ENCODE measurements at places on chromosomes 13 and 19. TPM values are rescaled to one million over a fixed set of nuclear protein-coding genes. Genes with fewer than 3 reads are reported as not detected.
A peak's percentile ranks its signal among the peaks of the same experiment; 100 is the strongest.

DNA sequence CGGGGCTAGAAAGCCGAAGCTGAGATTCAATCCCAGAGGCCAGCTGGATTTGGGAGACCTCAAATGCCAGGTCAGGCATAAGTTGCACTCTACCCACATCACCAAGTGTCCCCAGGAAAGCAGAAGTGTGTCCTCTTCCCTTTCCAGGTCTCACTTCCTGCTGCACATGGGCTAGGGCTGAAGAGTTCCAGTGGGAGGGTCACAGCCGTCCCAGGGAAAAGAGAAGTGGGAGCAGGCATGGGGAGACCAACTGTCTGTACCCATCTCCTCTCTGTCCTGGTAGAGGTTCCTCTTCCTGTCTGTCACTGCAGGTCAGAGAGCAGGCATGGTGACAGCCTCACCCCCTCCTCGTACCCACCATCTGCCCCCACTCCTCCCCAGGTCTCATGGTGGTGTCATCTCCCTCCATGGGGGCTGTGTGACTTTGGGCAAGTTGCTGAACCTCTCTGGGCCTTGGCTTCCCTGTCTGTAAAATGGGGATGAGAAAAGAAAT is 14.8 kb downstream of the AXL start:
- H3K27ac ChIP-seq = no peak overlapping the region
- peaks cover 3% of the 10 kb centered on the region for H3K4me1 ChIP-seq
- H3K36me3 ChIP-seq = peaks cover 2% of the 10 kb centered on the region
- H3K27me3 ChIP-seq = no peaks in the 10 kb centered on the region
- H3K4me3 ChIP-seq = no peak overlapping the region
- no peak for DNase-seq

- no peak overlapping the region for H3K4me3 ChIP-seq
- no peak for DNase-seq
- H3K27ac ChIP-seq = no peak overlapping the region
- H3K27me3 ChIP-seq = no peaks in the 10 kb centered on the region
Observed at GRCh38 chr13:84446972-84447639, 564.8 kb upstream of the SLITRK1 start.

GRCh38 chr19:2236064-2236313 is 140 bp downstream of the PLEKHJ1 start:
- no peak for DNase-seq
- H3K27me3 ChIP-seq = no peaks in the 10 kb centered on the region
- H3K27ac ChIP-seq = peak overlapping the region; percentile 84
- H3K4me3 ChIP-seq = peak overlapping the region; percentile 83
- H3K4me1 ChIP-seq = peaks cover 31% of the 10 kb centered on the region
- H3K36me3 ChIP-seq = peaks cover 4% of the 10 kb centered on the region

DNA sequence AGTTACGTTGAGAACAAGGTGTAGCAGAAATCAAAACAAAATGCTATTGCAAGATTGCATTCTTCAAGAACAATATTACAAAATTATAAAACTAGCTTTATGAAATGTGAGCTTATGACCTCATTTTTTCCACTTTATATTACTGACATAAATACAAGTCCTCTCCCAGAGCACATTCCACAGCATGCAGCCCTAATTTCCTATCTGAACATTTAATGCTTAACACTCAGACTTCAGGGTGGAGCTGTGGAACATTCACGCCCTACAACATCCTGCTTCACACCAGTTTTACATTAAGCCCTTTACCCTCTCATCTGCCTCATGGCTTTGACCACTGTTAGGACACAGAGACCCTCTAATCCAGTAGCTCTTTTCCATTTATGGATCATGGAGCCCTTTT is 65.5 kb downstream of the EPSTI1 start:
- no peak overlapping the region for H3K4me3 ChIP-seq
- no peaks in the 10 kb centered on the region for H3K27me3 ChIP-seq
- H3K36me3 ChIP-seq = no peaks in the 10 kb centered on the region
- DNase-seq = no peak
- no peak overlapping the region for H3K27ac ChIP-seq
- H3K4me1 ChIP-seq = no peaks in the 10 kb centered on the region

ZNF382 gene
- 1.6 TPM for total RNA-seq

DNA sequence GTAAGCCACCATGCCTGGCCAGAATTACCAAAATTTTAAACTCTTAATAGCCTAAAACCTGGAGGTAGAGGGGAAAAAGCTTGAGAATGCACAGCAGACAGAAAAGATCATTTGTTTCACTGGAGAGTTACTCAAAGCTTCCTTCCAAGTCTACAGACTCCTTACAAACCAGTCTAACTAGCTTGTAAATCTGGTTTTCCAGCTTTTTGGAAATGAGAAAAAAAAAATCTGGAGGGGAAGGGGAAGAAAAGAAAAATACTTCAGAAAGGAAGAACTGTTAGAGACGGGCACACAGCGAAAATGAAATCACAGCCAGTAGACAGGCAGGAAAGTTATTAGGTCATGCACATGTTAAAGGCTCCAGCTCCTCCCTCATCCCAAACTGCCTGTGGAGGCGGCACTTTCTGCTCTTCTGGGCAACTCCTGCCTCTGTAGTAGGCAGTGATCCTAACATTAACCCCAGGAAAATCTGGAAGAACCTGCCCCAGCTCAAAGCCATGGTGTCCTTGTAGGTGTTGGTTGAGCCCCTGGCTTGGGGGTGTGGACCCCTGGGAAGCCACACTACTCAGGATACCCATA is 17.3 kb downstream of the PARP4 start:
- DNase-seq = no peak
- H3K36me3 ChIP-seq = peaks cover 15% of the 10 kb centered on the region
- H3K27ac ChIP-seq = no peak overlapping the region
- no peaks in the 10 kb centered on the region for H3K4me1 ChIP-seq
- H3K27me3 ChIP-seq = no peaks in the 10 kb centered on the region

DNA sequence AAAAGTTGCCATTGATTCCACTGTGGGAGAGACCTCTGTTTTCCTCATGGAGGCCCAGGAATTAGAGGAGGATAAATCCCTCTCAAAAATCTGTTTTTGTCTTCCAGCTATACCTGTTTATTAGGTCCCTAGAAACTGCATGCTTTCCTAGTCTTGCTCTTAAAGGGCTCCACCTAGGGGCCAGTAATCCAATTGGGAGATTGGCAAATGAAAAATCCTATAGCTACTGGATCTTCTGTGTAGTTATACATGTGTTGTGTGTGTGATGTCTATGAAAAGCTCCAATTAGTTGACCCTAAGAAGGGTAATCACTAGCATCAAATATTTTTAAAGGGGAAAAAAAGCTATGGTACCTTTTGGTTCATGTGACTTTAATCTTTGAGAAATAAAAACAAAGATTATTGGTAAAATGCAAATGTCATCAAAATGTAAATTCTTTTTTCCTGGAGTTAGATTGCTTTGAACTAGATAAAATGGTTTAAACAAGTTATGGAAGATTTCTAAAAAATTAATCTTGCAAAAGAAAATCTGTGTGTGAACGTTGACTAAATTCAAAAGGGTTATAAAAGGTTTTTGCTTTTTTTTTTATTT is 63.4 kb upstream of the C1QTNF9B start:
- no peaks in the 10 kb centered on the region for H3K4me1 ChIP-seq
- H3K4me3 ChIP-seq = no peak overlapping the region
- DNase-seq = peak; percentile 2
- H3K27ac ChIP-seq = no peak overlapping the region
- H3K27me3 ChIP-seq = no peaks in the 10 kb centered on the region

SULT2B1 gene
- total RNA-seq = 3.6 TPM

SLC10A2 gene
- not detected for total RNA-seq

DNA sequence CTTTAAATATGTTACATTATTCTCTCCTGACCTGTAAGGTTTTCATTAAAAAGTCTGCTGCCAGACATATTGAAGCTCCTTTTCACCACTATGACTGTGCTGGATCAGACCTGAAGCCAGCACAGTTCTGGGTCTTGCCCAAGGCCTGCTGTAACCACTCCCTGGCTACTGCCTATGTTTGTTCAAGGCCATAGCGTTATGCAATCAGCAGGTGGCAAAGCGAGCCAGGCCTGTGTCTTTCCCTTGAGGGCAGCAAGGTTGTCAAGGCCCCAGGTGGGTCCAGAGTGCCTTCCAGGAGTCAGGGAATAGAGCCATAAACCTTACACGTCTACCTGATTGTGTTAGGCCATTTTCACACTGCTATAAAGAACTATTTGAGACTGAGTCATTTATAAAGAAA is 496.8 kb upstream of the PCDH9 start:
- H3K4me3 ChIP-seq = no peak overlapping the region
- no peaks in the 10 kb centered on the region for H3K27me3 ChIP-seq
- DNase-seq = no peak
- H3K36me3 ChIP-seq = no peaks in the 10 kb centered on the region

DNA sequence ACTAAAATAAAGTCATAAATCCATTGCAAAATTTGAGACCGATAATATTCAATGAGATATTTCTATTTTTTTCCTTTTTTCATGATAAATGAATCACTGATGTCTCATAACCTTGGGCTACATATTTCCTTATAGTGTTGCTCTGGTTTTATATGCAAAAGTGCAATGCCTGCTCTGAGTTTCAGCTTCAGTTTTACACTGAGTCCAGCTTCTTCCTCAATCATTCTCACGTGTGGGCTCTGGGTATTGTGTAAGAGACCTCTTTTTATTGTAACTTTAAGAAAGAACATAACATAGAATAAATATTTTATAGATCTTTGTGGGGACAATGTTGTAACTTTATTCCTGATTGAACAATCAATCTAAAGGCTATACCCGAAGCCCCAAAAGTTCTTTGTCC is 280.2 kb upstream of the EDNRB start:
- no peaks in the 10 kb centered on the region for H3K36me3 ChIP-seq
- no peak for DNase-seq
- no peaks in the 10 kb centered on the region for H3K4me1 ChIP-seq
- H3K27me3 ChIP-seq = no peaks in the 10 kb centered on the region
- H3K4me3 ChIP-seq = no peak overlapping the region

- H3K4me3 ChIP-seq = no peak overlapping the region
- H3K27ac ChIP-seq = no peak overlapping the region
- 0 out of 2 replicates have a peak, but pooled peaks cover 2% of the 10 kb centered on the region for H3K36me3 ChIP-seq
- no peak for DNase-seq
- no peaks in the 10 kb centered on the region for H3K4me1 ChIP-seq
Observed at GRCh38 chr13:99354371-99354951, 47.3 kb upstream of the GPR183 start.

- H3K4me3 ChIP-seq = no peak overlapping the region
- H3K27me3 ChIP-seq = no peaks in the 10 kb centered on the region
- no peaks in the 10 kb centered on the region for H3K4me1 ChIP-seq
- H3K27ac ChIP-seq = no peak overlapping the region
Observed at GRCh38 chr13:91112201-91112923, 235.1 kb upstream of the MIR17HG start.

POU2F2 gene
- total RNA-seq = 0.10 TPM

GRCh38 chr19:57719424-57719823 is 8.0 kb downstream of the ZNF671 start:
- no peak overlapping the region for H3K27ac ChIP-seq
- H3K27me3 ChIP-seq = no peaks in the 10 kb centered on the region
- H3K4me1 ChIP-seq = no peaks in the 10 kb centered on the region
- no peak overlapping the region for H3K4me3 ChIP-seq

- no peak overlapping the region for H3K27ac ChIP-seq
- no peaks in the 10 kb centered on the region for H3K4me1 ChIP-seq
- DNase-seq = no peak
Observed at GRCh38 chr13:76638181-76638580, 248.0 kb downstream of the KCTD12 start.

Measured in Panc1 (cell line).